Fibroblast of upper back skin (primary cell): ENCODE measurements at places on chromosomes 11 and 22.
A peak's percentile ranks its signal among the peaks of the same experiment; 100 is the strongest.

- no peak for DNase-seq
Observed at GRCh38 chr11:61080986-61081590, 21.2 kb upstream of the CD5 start.

DNA sequence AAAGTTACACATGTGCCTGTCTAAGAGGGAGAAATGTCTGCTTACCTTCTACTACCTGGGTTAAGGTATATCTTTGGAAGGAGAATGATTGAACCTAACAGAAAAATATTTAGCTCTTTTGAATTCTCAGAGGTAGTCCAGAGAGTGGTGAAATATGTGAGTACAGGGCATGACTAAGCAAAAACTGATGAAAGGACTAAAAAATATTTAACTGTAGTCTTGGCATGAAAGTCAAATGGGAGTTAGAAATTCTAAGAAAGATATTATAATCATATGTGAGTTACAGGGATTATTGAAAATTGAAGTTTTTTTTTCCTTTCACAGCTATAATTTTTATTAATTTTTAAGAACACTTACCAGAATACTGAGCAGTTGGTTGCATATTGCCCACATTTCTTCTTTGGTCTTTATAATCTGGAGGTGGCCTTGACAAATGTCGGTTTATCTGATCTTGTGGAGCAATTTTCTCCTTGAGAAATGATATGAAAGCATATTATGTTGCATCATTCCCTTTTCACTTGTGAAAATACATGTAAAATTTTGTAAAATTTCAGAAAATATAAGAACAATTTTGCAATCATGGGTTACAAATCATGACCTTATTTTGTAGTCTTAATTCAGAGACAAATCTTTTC, 61.4 kb upstream of the MTMR2 start:
- DNase-seq = peak; percentile 57

DNA sequence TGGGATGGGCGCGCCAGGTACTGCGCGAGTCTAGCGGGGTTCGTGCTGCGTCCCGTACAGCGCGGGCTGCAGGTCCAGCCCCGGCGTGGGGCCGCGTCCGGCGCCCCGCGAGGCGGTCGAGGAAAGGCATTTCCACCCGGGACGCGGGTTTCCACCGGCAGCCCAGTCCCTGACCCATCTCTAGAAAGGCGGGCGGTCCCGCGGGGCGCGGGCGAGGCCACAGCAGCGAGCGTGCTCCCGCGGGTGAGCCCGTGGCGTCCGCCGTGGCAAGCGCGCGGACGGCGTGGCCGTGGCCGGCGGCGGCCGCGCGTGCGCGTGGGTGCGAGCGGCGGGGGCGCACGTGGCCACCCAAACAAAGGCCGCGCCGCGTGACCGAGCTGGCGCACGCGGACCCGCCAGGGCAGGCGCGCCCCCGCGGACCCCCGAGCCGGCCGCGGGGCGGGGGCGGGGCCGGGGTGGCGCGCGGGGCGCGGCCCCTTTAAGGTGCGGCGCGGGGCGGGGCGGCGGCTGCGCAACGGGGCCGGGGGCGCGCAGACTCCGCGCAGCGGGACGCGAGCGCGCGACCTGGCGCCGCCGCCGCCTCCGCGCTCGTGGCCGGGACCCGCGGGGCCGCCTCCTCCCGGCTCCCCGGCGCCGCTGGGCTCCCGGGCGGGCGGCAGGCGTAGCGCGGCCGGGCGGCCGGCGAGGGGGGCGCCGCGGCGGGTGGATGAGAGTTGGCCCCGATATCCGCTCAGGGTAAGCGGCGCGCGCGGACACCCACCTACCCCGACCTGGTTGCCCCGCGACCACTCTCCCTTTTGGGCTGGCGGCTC, 39.3 kb upstream of the CELSR1 start:
- DNase-seq = peak; percentile 36

- DNase-seq = peak; percentile 61
Observed at GRCh38 chr11:94895451-94895850, 77.9 kb downstream of the CWC15 start.

- no peak for DNase-seq
Observed at GRCh38 chr11:64769283-64769682, 9.1 kb downstream of the SF1 start.

GRCh38 chr11:119461229-119461963, 38.4 kb upstream of the THY1 start:
- peak; percentile 32 for DNase-seq

- no peak for DNase-seq
Observed at GRCh38 chr11:72088076-72088808, 7.6 kb downstream of the LRRC51 start.

GRCh38 chr22:43540529-43540923, 128.7 kb downstream of the MPPED1 start:
- no peak for DNase-seq

DNA sequence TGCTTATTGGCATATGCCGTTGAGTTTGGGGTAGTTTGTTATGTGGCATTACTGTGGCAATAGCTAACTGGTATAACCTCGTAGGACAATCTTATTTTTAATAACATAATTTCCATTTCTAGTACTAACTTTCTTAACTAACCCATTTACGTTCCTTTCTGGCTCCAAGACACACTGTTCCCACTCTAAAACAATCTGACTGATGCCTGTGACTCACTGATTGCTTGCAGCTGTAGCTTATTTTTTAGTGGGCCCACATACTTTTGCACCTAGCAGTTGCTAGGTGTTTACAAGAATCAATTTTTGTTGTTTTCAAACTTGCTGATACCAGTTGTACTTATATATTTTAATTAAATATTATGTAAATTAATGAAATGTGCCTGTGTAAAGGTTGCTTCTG, 52.2 kb downstream of the FAT3 start:
- peak; percentile 57 for DNase-seq

DNA sequence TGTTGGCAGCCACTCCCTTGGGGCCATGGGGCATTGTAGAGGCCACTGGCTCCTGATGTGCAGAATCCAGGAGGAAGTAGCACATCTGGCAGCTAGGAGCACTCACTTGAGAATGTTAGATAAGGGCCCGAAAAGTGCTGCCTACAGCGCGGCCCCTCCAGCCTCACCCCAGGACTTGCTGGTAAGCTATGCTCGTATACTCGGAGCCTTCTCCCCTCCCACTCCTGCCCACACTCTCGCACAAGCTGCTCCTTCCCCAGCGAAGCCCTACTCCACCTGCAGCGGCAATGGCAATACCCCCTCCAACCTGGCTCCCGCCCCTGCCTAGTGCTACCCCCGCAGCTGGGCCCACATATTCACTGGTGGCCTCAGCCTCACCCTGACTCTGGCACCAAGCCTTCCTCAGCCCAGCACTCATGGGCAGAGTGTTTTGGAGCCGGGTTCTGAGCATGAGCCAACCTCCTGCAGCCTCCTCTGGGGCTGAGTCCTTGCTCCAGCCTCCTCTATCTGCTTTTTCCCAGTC, 47.7 kb downstream of the PDE2A start:
- DNase-seq = no peak

DNA sequence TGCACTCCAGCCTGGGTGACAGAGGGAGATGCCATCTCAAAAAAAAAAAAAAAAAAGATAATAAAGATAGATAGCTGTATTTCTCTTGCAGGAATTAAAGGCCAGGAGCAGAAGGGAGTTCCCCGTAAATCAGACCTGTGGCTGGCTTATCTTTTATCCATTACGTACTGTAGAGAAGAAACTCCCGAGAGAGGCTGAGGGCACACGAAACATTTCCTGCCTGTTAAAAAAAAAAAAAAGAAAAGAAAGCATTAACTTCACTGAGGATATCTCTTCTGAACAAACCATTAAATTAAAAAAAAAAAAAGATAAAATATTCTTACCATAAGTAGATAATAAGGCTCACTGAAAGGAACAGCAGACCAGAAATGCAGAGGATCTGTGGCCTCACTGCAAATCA, 22.5 kb downstream of the P4HA3 start:
- peak; percentile 56 for DNase-seq

GRCh38 chr22:24578355-24579257, 14.3 kb downstream of the LRRC75B start:
- DNase-seq = no peak

DNA sequence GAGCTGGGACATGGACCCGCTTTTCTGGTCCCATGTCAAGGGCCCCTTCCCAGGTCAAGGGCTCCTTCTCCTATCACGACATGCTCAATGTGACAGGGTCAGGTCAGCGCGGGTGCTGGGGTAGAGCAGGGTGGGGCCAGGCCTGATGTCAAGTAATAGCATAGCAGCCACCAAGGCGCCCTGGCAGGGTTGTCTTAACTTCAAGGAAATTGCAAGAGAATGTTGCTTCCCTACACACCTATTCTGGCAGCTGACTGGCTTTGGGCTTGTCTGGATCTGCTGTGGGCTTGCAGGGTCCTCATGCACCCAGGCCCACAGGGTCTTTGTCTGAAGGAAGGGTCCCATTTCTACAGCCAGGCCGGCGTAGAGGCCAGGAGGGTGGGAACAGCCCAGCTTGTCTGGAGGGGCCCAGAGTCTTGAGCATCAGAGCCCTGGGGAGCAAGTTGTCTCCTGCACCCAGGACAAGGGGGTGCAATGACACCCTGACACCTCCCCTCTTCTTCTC, 71.4 kb downstream of the BUD13 start:
- no peak for DNase-seq

DNA sequence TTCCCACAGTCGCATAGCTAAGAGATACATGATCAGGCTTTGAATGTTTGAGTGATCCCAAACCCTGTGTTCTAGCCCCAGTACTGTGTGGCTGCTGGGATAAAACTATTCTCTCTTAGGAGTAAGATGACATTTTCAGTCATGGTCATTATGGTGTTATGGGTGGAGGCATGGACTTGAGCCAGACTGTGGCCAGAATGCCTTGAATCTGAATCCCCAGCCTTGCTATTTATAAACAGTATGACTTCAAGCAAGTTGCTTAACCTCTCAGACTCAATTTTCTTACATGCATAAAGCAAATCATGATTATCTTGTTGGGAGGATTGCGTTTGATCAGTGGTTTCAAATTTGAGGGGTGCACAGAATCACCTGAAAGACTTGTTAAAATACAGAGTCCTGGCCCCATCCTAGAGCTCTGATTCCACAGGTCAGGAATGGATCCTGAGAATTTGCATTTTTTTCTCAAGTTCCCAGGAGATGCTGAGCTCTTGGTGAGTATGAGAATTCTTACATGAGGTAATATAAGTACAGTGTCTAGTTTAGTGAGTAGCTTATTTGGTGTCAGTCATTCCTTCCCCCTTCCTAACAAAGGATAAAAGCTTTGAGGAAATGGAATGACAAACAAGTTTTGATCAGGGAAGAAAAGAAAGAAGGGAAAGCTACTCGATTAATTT, 571.7 kb downstream of the METTL15 start:
- peak; percentile 74 for DNase-seq

DNA sequence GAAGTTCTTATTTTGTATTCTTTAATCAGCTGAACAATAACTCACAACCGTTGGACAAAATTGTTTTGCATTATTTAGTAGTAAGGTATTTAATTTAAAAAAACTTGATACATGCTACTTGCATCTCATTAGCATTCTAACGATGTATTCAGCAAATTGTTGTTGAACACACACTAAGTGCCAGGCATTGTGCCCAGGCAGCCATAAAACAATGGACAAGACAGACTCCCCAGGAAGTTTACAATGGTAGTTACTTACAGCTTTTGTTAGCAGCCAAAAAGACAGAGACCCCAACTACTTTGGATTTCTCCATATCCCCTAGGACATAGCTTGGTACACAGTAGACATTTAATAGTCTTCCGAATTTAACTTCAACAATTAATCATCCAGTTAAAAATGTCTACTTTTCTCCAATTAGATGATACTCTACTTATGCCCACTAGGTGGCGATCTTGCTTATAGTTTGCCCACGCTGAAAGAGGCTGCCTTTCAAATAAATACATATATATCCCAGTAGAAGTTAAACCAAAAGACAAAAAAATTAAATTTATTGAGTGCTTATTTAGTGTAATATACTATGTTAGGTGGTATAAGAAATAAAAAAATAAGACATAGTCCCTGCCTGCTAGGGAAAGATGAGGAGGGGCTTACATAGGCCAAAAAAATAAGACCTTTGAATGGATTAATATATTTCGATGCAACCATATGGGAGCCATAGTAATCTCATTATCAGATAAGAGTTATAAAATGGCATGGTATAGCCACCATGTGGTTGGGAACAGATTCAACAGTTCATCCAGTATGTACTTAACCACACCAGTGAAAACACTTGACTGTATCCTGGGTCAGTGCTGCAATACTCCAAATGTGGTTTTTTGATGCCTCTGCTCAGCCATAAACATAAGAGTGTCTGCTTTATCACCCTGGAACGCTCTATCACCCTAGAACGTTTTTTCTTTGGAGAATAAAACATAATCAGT, 2.0 kb upstream of the FJX1 start:
- DNase-seq = peak; percentile 61

- no peak for DNase-seq
Observed at GRCh38 chr11:6962141-6962540, 35.9 kb downstream of the ZNF215 start.

GRCh38 chr11:7160814-7161489, 72.2 kb downstream of the RBMXL2 start:
- no peak for DNase-seq

GRCh38 chr11:132062031-132062430, 691.6 kb downstream of the NTM start:
- no peak for DNase-seq

- DNase-seq = no peak
Observed at GRCh38 chr11:13603661-13604060, 64.8 kb upstream of the FAR1 start.

- no peak for DNase-seq
Observed at GRCh38 chr11:122864386-122865115, 18.0 kb upstream of the JHY start.

DNA sequence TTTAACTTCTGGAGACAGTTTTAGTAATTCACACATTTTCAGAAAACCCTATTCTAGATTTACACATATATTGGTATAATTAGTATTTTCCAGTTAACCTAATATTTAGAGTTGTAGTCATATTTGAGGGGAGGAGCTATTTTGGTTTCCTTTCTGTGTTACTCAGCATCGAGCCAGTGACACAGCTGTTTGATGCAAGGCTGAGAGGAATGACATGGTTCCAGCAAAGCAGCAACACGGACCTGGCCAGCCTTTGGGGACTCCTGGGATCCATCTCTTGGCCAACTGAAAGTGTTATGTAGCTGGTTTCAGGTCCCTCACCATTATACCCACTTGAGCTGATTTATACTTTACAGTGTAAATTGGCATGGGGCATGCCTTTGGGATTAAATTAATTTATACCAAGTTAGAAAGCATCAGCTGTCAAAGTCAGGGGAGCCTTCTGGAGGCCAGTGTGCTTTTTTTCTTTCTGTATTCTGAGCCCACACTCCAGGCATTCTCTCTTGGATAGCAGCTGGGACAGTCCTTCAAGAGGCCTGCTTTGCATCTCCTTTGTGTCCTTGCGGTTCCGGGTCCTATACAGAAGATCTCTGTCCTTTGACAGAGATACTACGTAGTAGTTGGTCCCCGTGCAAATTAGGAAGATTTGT, 91.3 kb upstream of the SLC25A18 start:
- DNase-seq = peak; percentile 4

DNA sequence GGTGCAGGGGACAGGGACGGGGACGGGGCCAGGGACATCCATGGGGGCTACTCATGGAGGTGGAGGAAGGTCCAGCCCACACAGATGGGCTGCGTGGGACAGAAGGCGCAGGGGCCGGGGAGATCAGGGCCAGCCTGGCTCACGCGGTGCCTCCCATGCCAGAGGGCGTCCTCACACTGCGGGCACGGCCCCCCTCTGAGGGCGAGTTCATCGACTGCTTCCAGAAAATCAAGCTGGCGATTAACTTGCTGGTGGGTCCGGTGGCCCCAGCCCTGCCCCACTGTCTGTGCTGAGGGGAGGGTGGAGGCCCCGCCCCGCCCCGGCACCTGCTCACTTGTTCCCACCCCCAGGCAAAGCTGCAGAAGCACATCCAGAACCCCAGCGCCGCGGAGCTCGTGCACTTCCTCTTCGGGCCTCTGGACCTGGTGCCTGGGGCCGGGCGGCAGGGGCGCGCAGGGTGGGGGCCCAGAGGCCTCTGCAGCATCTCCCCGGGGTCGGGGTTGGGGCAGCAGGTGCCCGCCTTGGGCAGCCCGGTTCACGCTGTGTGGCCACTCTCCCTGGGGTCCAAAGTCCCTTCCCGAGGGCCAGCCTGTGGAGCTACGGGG, 15.8 kb downstream of the EPS8L2 start:
- DNase-seq = no peak
